CD4-positive, alpha-beta T cell treated with Interleukin-4 for 4 hours (primary cell): ENCODE measurements at places on chromosomes 11 and 22.

- no peak for DNase-seq
Measured at GRCh38 chr22:40332319-40332781, 13.9 kb upstream of the ADSL start.

GRCh38 chr22:39727541-39727940 lies 157.0 kb downstream of the CACNA1I start:
- DNase-seq = no peak

- no peak for DNase-seq
Measured at GRCh38 chr11:120566176-120566575, 54.6 kb downstream of the GRIK4 start.

GRCh38 chr22:44697423-44698141 lies 4.4 kb upstream of the PRR5 start:
- peak; percentile 80 for DNase-seq

DNA sequence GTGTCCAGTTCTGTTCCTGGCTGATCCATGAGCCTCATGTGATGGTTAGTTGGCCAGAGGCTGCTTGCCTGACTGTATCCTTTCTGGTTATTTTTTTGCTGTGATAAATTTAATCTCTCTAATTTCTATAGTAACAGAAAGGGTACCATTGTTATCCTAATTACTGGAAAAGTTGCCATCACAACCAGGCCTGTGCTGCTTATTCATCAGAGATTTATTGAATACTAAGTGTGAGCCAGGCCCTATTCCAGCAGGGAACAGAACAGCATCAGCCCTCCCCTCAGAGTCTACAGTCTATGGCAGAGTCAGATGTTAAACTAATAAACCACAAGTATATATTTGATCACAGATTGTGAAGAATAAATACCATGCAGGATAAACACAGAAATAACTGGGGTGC lies 86.8 kb downstream of the DEPDC5 start:
- DNase-seq = no peak

GRCh38 chr22:22128440-22128839 lies 116.1 kb upstream of the VPREB1 start:
- no peak for DNase-seq

DNA sequence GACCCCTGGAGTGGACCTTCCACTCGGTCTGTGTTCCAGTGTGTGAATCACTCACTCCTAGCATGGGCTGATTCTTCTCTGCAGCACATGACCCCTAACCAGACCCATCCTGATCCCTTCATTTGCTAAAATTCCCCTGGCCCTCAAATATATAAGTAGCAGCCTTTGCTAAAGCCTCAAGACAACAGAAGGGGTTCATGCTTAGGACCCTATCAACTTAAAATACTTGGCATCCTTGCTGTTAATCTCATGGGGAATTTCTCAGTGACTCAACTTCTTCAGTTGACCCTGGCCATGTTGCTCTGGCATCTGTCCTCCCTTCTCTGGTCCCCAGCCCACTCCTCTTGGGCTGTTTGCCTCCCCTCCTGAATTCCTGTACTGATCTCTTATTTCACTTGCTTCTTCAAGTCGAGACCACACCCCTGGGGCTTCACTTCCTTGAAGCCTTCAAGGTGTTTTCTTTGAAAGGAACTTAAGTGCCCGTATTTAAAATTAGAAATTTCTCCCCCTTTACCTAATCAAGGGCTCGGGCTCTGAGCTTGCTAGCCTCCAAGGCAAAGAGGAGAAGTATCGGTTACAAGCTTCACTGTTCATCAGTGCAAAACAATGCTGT lies 23.6 kb downstream of the NNMT start:
- DNase-seq = no peak

GRCh38 chr11:9726321-9727022 lies 62.6 kb downstream of the SWAP70 start:
- no peak for DNase-seq

DNA sequence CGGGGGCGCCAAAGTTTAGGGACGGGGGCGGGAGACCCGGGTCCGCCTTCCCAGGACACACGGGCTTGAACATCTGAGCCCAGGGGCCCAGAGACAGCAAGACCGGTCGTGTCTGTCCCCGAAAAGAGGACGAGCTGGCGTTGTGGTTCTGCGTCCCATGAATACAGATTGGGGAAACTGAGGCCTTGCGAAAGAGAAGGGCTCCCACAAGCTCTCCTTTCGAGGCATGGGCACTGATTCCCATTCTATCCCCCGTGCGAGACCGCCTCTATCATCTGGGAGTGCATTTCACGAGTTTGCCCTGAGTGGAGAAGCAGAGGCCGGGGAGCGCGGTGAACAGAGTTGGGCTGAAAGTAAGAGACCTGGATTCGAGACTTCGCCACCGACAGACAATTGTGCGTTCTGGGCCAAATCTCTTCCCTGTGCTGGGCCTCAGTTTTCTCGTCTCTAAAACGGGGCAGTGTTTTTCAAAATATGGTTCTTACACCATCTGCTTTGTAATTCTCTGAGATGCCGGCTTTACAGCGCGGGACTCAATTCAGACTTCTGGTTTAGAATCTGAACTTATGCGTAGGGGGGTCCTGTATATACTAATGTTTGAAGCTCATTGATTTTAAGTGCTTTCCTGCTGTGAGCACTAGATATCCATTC lies 471 bp downstream of the RNF185 start:
- DNase-seq = no peak

GRCh38 chr11:62245271-62245753 lies 3.3 kb downstream of the SCGB1D2 start:
- DNase-seq = no peak

- no peak for DNase-seq
Measured at GRCh38 chr11:80309301-80309700, 868.5 kb upstream of the TENM4 start.

GRCh38 chr11:100883830-100884229 lies 196.7 kb downstream of the ARHGAP42 start:
- no peak for DNase-seq

GRCh38 chr22:32103658-32104315 lies 55.3 kb downstream of the C22orf42 start:
- peak; percentile 37 for DNase-seq

DNA sequence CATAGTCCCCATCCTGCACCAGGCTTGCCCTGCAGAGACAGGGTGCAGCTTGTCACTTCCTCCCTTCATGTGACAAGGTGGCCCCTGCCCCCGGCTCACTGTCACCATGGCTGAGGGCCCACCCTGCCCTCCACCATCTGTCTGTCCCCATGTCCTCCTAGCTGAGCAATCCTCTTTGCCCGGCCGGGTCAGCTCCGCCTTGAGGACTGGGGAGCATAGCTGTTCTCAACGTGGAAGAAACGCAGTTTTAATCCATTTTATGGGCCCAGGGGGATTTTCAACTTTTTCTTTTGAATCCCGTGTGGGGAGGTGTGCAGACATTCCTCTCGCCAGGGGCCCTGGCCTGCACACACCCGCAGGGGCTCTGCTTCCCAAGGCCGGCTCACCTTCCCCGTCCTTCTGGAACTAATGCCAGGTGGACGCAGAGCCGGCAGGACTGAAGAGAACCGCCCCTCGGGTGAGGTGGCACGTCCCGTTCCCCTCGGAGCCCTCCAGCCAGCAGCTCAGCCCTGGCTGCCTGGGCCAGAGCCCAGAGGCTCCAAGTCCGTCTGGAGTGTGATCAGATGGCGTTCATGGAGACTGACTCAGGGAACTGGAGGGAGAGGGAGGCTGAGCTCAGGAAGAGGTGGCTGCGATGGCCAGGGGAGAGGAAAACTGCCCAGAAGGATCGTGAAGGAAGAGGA lies 1108.7 kb downstream of the BRD1 start:
- DNase-seq = no peak

DNA sequence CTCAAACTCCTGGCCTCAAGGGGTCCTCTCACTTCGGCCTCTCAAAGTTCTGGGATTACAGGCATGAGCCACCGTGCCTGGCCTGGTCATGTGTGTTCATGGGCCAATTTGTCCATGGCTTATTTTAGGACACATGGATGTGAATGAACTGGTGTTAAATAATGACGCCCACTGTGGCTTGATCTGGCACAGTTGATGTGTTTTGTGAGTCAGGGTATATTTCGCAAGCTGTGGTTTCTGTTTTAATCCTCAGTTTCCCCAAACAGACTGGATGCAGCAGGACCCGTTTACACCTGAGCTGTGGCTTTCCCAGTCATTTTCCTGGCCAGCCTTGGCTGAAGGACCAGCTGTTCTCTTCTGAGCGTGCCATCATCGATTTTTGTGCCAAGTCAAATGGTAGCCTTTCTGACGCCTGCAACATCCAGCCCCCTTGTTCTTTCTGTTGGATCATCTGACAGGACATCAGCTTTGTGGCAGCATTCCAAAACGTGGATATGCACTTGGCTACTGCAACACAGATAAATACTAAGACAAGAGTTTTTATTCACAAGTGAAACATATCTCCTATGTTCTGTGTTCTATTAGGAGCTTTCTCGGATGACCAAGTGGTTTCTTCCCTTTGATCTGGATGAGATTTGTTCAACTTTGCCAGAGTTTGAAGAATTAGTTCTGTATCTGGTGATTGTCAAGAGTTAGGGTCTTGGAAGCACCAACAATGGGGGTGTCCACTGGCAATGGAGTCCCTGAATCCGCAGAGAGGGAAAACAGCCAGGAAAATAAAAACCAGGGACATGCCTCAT lies 40.0 kb upstream of the SEPTIN5 start:
- no peak for DNase-seq

GRCh38 chr11:119006656-119007055 lies 8.7 kb downstream of the CENATAC start:
- DNase-seq = no peak

GRCh38 chr11:16346975-16347374 lies 9.4 kb downstream of the SOX6 start:
- DNase-seq = no peak

DNA sequence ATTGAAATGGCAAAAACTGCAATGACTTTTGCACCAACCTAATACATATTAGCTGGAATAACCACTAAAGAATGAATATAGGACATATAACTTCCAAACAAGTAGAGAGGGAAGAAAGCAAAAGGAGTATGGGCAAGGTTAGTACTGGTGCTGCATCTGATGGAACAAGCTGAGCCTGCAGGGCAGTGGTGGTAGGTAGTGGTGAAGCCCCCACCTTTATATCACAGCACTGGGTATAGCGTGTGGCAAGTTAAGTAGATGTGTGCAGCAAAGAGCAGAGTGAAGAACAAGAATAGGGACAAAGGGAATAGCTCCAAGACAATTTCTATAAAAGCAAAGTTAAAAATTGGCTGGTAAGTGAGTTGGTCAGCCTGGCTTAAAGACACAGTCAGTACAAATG lies 62.3 kb downstream of the CTNND1 start:
- DNase-seq = no peak
